ENCODE measurements at places on chromosomes 12 and 14.

DNA sequence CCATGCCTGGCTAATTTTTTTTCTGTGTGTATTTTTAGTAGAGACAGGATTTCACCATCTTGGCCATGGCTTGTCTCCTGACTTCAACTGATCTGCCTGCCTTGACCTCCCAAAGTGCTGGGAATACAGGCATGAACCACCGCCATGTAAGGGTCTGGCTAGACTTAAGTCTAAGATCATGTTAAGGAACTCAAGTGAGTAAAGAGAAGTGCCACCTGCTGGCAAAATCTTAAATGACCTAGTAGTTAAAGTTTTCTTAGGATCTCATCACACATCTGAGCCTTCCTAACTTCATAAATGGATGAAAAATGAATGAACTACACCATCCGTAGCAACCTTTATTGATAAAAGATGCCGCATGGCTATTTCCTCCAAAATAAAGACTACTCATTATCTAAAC is 1.7 kb upstream of the C12orf56 start:
- ATAC-seq, result no peak

DNA sequence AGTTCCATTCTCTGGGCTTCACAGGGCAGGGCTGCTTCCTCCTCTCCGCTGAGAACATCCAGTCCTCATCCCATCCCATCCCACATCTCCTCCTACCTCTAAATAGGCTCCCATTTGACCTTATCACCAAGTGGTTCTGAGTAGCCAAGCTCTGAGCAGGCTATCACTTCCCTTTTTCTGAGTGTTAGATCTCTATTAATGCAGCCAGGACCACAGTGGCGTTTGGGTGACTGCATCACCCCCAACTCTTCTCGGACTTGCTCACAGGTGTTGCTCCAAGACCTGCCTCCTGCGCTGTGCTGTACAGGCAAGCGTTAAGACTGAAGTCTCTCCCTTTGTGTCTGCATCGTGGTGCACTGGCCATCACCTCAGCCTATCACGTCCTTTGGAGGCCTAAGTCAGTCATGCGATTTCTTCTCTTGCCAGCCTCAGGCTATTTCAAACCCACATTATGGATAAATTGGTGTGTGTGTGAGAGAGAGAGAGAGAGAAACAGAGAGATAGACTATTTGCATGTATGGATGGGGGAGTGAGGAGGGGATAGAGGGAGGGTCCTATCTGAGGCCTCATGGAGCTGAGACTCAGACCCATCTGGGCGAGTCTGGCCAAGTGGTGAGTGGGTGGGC is 12.4 kb upstream of the HHIPL1 start:
- ATAC-seq, result peak; percentile 35

DNA sequence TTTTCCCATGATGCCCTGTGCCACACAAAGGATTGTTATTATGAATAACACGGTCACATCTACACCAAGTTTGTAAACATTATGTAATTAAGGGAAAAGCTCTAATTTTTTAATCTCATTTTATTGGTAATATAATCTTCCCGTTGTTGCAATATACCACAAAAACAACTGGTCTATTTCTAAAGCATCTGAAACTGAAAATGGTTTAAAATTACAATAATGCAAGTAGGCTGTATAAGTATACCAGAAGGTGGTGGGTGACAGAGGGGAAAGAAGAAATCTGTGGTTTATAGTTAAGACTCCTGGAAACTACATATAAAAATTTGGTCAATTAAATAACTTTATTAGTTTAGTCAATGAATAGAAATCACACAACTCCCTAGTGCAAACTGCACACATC is 5.2 kb downstream of the DDHD1 start:
- no peak for ATAC-seq

GRCh38 chr12:128586451-128587029 is 237.2 kb downstream of the SLC15A4 start:
- ATAC-seq, result no peak

DNA sequence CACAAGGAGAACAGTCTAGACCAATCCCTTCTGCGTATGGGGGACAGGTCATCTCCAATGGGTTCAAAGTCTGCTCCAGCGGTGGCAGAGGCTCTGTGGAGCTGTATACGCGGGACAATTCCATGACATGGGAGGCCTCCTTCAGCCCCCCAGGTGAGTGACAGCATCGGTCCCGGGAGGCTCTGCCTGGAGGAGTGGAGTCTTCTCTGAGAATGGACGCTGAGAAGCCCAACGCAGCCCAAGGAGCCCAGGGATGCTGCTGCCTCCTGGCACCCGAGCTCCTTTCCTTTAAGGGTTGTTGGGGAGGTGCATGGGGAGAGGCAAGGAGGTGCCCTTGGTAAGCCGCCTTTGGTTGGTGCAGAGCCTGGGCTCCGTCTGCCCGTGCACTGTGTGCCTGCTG is 28.2 kb downstream of the ADGRD1 start:
- no peak for ATAC-seq

DNA sequence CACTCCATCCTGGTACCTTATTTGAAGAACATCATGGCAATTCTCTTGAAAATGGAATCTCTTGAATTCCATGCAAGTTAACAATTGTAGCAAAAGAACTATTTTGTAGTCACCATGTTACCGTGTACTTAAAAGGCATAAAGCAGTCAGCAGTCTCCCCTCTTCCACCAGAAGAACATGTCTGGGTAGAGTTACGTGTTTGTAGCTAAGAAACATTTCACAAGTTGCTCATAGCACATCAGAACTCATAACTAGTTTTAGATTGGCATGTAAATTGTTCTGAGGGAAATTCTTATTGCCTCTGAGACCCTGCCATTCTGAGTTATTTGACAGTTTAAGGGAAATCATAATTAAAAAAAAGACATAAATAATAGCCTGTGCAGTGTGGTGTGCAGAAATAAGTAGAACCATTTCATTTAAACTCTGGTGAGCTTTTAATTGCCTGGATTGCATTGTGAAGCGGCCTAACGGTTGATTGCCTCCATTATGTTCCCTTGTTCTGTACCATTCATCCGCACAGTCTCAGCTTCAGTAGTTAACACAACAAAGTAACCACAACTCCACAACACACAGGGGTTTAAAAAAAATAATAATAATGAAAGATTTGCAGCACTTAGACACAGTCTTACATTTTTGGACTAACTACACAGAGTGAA is 2.6 kb downstream of the LMO3 start:
- ATAC-seq, result no peak

DNA sequence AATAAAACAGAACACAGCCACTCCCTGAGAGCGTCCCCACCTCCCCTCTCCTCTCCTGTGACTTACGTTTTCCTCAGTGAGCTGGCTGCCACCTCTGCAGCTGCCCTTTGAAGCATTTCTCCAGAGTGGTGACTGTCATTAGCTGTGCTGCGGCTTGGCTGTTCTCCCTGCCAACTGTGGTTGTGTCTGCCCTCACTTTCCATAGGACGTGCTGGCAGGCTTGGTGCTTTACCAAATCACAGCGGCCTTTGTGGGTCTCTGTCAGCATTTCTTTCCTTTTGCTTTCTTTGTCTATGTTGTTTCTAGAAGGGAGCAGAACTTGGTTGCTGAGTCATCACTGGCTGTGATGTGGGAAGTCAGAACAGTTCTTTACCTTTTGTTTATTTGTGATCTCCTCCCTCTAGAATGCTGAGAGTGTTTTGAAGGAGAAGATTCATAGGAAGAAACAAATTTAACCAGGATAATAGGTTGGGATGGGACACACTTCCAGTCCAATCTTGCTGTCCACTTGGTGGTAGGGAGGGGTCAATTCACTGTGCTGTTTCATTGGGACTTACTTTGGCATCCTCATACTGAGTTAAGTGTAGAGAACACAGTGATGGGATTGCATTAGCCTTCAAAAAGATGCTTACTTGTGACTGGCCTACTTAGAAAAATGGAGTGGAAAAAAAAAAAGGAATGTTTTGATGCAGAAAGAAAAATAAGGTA is 88.2 kb downstream of the TMX1 start:
- no peak for ATAC-seq

GRCh38 chr14:102949062-102949800 is 26.8 kb downstream of the AMN start:
- ATAC-seq, result peak; percentile 91

Measured in stimulated activated memory B cell treated with anti-CD40 and anti-IgM and Interleukin-4, amounts not matched to agents 10 μg/mL and 1 μg/mL and 100 μg/mL, for 72 hours (primary cell).